HFFc6 (cell line): ENCODE measurements at places on chromosomes 3 and 15. TPM values are rescaled to one million over a fixed set of nuclear protein-coding genes. Genes with fewer than 3 reads are reported as not detected.

DNA sequence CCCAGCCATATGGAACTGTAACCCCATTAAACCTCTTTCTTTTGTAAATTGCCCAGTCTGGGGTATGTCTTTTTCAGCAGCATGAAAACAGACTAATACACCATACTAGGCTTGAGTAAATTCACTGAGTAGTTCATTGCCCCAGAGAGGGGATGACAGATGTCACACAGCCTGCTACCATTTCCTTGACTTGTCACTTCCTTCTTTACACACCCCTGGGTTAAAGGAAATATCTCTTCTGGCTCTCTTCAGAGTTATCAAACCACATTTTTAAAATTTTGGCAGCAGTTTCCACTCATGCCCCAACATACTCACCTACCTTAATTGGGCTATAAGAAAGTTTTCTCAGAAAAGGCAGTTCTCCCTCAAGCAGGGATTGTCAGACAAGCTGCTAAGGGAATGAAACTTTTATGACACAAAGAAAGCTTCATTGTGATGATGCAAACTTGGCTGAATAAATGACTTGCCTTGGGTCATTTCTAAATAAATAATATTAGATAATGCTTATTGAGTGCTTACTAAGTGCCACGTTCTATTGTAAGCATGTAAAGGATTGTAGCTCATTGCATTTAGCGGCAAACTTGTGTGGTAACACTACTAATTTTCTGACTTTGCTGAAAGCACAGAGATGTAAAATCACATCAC is 68.0 kb upstream of the RBMS3 start:
- H3K27ac ChIP-seq: no peak overlapping the region
- H3K4me3 ChIP-seq: no peak overlapping the region
- H3K27me3 ChIP-seq: no peaks in the 10 kb centered on the region; the same call in 1 of the 2 replicates
- no peaks in the 10 kb centered on the region for H3K36me3 ChIP-seq
- peak; percentile 10 for DNase-seq
- H3K4me1 ChIP-seq: peaks cover 35% of the 10 kb centered on the region

- peaks cover 45% of the 10 kb centered on the region for H3K4me1 ChIP-seq
- DNase-seq: peak; percentile 70
- peaks cover 1% of the 10 kb centered on the region; the same call in 1 of the 2 replicates for H3K27me3 ChIP-seq
- H3K4me3 ChIP-seq: peak overlapping the region; percentile 91
These were observed 417.8 kb upstream of the TPM1 start for GRCh38 chr15:62624547-62625378.

DNA sequence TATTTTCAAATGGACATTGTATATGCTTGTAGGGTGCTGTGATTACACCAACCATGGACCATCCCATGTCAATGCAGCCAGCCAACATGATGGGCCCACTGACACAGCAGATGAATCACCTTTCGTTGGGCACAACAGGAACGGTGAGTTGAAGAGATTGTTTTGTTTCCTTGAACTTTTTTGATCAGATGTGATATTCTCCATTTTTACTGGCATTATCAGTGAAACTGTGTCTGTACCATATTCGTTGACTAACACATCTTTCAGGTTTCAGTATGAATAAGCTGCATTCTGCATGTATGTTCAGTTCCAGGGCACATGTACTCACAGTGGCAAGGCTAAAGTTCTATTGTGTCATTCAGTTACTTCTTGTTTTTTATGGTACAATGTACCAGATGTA is 655.2 kb downstream of the RBMS3 start:
- no peak overlapping the region for H3K4me3 ChIP-seq
- H3K36me3 ChIP-seq: peaks cover 10% of the 10 kb centered on the region
- H3K27ac ChIP-seq: no peak overlapping the region

DNA sequence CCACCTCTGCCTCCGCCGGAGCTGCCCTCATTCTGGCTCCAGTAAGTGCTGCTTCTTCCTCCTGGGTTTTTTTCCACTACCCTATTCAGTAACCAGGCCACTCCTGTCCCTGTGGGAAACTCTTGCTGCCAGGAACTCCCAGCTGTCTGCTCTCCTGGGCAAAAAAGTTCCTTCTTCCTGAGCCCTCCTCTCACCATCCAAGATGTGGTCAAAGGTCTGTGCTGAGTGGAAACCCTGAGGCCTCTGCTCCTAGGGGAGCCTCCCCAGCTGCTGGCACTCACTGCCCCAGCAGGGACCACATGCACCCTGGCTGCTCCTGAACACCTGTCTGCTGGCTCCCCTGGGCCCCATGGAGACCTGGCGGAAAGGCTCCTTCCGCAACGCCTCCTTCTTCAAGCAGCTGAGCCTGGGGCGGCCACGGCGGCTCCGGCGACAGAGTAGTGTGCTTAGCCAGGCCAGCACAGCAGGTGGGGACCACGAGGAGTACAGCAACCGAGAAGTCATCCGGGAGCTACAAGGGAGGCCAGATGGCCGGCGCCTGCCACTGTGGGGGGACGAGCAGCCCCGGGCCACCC is 454 bp downstream of the C15orf62 start:
- peaks cover 5% of the 10 kb centered on the region; the same call in 1 of the 2 replicates for H3K36me3 ChIP-seq
- H3K4me3 ChIP-seq: no peak overlapping the region
- no peak for DNase-seq
- peaks cover 31% of the 10 kb centered on the region for H3K4me1 ChIP-seq
- peaks cover 2% of the 10 kb centered on the region for H3K27me3 ChIP-seq

GRCh38 chr15:78651007-78651406 is 10.0 kb upstream of the CHRNB4 start:
- H3K4me3 ChIP-seq: no peak overlapping the region
- H3K36me3 ChIP-seq: no peaks in the 10 kb centered on the region
- no peak for DNase-seq
- no peaks in the 10 kb centered on the region for H3K4me1 ChIP-seq
- H3K27me3 ChIP-seq: peaks cover 26% of the 10 kb centered on the region

GRCh38 chr3:33786565-33787327 is 11.7 kb upstream of the PDCD6IP start:
- H3K36me3 ChIP-seq: no peaks in the 10 kb centered on the region
- H3K4me1 ChIP-seq: peaks cover 20% of the 10 kb centered on the region
- no peak overlapping the region for H3K27ac ChIP-seq
- DNase-seq: no peak
- H3K27me3 ChIP-seq: no peaks in the 10 kb centered on the region

GRCh38 chr15:81087066-81087465 is 47.0 kb upstream of the CFAP161 start:
- H3K4me1 ChIP-seq: peaks cover 30% of the 10 kb centered on the region
- H3K4me3 ChIP-seq: no peak overlapping the region
- H3K27me3 ChIP-seq: no peaks in the 10 kb centered on the region
- no peak overlapping the region for H3K27ac ChIP-seq
- peak; percentile 5 for DNase-seq

DNA sequence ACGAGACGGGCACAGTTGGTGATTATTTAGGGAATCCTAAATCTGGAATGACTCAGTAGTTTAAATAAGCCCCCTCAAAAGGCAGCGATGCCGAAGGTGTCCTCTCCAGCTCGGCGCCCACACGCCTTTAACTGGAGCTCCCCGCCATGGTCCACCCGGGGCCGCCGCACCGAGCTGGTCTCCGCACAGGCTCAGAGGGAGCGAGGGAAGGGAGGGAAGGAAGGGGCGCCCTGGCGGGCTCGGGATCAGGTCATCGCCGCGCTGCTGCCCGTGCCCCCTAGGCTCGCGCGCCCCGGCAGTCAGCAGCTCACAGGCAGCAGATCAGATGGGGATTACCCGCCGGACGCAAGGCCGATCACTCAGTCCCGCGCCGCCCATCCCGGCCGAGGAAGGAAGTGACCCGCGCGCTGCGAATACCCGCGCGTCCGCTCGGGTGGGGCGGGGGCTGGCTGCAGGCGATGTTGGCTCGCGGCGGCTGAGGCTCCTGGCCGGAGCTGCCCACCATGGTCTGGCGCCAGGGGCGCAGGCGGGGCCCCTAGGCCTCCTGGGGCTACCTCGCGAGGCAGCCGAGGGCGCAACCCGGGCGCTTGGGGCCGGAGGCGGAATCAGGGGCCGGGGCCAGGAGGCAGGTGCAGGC is 318.0 kb downstream of the FGF12 start:
- no peak overlapping the region for H3K27ac ChIP-seq
- peak overlapping the region; percentile 36; the same call in 1 of the 2 replicates for H3K4me3 ChIP-seq
- no peak for DNase-seq
- H3K27me3 ChIP-seq: peaks cover 11% of the 10 kb centered on the region; the same call in 1 of the 2 replicates
- H3K4me1 ChIP-seq: no peaks in the 10 kb centered on the region

PLA2G4D gene
- not detected in 3 replicates for total RNA-seq

CAPN3 gene
- 1.00 to 1.8 TPM (median 1.4 TPM) in 3 replicates for total RNA-seq

CP gene
- not detected in 3 replicates for total RNA-seq

GRCh38 chr3:14514323-14514720 is 25.8 kb downstream of the GRIP2 start:
- H3K36me3 ChIP-seq: no peaks in the 10 kb centered on the region
- DNase-seq: no peak
- peaks cover 34% of the 10 kb centered on the region for H3K27me3 ChIP-seq
- no peak overlapping the region for H3K4me3 ChIP-seq
- no peaks in the 10 kb centered on the region for H3K4me1 ChIP-seq

OR5K2 gene
- total RNA-seq: not detected in 3 replicates

USP8 gene
- total RNA-seq: 48.1 to 65.2 TPM (median 48.3 TPM) in 3 replicates

- peak; percentile 35 for DNase-seq
- H3K4me1 ChIP-seq: peaks cover 10% of the 10 kb centered on the region
- H3K27me3 ChIP-seq: peaks cover 15% of the 10 kb centered on the region
- H3K36me3 ChIP-seq: no peaks in the 10 kb centered on the region
- peak overlapping the region; percentile 84 for H3K27ac ChIP-seq
- H3K4me3 ChIP-seq: peak overlapping the region; percentile 93
These were observed 28.8 kb upstream of the HDAC11 start for GRCh38 chr3:13451301-13451673.

DNA sequence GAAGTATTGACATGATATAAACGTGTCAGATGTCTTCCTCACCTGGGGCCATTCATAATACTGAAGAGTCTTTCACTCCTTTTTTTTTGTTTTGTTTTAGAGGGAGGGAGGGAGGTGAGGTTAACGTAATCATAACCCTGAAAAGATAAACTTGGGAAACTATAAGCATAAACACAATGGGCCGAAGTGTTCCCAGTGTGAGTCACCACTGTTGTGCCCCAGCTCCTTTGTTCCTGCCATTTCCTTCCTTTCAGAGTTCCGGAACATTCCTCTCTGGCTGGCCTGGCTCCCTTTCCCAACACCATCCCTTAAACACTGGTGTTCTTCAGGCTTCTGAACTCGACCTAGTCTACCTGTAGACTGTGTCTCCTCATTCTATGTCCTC is 18.6 kb downstream of the PLD1 start:
- peaks cover 4% of the 10 kb centered on the region; the same call in 1 of the 2 replicates for H3K36me3 ChIP-seq
- no peak for DNase-seq
- no peaks in the 10 kb centered on the region; the same call in 1 of the 2 replicates for H3K27me3 ChIP-seq

APEH gene
- 98.5 to 109 TPM (median 108 TPM) in 3 replicates for total RNA-seq

UMPS gene
- total RNA-seq: 27.5 to 39.6 TPM (median 31.5 TPM) in 3 replicates

- H3K36me3 ChIP-seq: peaks cover 26% of the 10 kb centered on the region
- no peak overlapping the region for H3K4me3 ChIP-seq
- H3K27me3 ChIP-seq: no peaks in the 10 kb centered on the region; the same call in 1 of the 2 replicates
- H3K27ac ChIP-seq: peak overlapping the region; percentile 47
- DNase-seq: peak; percentile 42
These were observed 139.6 kb downstream of the RBPMS2 start for GRCh38 chr15:64635499-64636495.

DNA sequence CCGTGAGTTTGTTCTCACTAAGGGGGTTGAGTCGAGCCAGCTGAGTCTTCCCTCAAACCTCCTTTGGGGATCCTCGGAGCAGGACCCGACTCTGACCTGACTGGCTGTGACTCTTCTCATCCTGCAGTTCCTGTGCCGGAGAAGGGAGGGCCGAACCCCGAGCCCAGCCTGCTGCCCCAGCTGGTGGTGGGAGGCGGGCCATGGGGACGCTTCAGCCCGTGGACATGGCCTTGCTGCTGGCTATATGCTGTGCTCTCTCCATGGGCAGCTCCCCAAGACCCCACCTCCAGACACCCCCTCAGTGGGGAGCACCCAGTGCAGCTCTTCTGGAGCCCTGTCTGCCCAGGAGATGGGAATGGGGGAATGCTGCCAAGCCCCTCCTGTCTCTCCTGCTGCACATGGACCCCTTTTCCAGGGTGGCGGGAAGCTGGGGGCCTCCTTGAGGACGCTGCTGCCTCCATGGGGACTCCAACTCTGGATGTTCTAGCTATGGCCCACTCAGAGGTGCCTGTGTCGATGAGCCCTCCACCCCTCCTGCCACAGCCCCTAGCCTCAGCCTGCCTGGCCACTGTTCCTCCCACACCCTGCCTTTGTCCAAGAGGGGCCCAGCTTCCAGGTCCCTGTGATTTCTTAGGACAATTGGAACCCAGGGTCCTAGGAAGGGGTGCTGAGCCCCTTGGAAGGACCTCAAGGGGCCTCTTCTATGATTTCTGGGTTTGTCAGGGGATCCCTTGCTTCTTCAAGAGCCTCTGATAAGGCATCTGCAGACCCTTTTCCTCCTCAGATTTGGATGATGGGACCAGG is 12.8 kb downstream of the C15orf39 start:
- no peak overlapping the region for H3K27ac ChIP-seq
- no peaks in the 10 kb centered on the region for H3K4me1 ChIP-seq
- peaks cover 6% of the 10 kb centered on the region for H3K27me3 ChIP-seq
- no peaks in the 10 kb centered on the region for H3K36me3 ChIP-seq
- no peak overlapping the region for H3K4me3 ChIP-seq

- H3K36me3 ChIP-seq: peaks cover 42% of the 10 kb centered on the region
- H3K4me1 ChIP-seq: peaks cover 46% of the 10 kb centered on the region
- H3K4me3 ChIP-seq: peak overlapping the region; percentile 94
- no peak for DNase-seq
- no peaks in the 10 kb centered on the region; the same call in 1 of the 2 replicates for H3K27me3 ChIP-seq
These were observed 498 bp downstream of the PDE12 start for GRCh38 chr3:57556459-57557084.

DNA sequence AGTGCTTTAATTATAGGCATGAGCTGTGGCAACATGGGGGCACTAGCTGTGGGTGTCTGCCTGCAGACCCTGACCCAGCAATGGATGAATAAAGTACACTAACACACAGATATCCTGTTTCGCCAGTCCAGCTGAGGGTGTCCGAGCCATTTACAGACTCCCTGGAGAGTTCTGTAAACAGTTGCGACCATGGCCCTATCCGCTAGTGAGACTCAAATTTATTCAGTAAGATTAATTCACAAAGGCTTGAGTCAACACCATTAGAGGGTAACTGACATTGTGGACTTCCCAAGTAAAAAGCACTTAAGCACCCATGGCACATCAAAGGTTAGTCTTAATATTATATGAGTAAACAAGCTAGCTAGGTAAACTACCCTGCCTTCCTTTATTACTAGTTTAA is 161.6 kb downstream of the TBL1XR1 start:
- peaks cover 50% of the 10 kb centered on the region for H3K36me3 ChIP-seq
- peaks cover 1% of the 10 kb centered on the region; the same call in 1 of the 2 replicates for H3K27me3 ChIP-seq
- peaks cover 23% of the 10 kb centered on the region for H3K4me1 ChIP-seq
- no peak overlapping the region for H3K4me3 ChIP-seq
- DNase-seq: no peak

SPINT1 gene
- 0.34 and 0.51 TPM in 2 replicates for total RNA-seq

LRRIQ4 gene
- not detected in 3 replicates for total RNA-seq

- H3K36me3 ChIP-seq: no peaks in the 10 kb centered on the region
- peaks cover 18% of the 10 kb centered on the region for H3K4me1 ChIP-seq
- no peak overlapping the region for H3K27ac ChIP-seq
These were observed 18.2 kb upstream of the HCN4 start for GRCh38 chr15:73386886-73387506.

- H3K4me3 ChIP-seq: no peak overlapping the region
- no peaks in the 10 kb centered on the region for H3K36me3 ChIP-seq
- H3K4me1 ChIP-seq: no peaks in the 10 kb centered on the region
- H3K27me3 ChIP-seq: peaks cover 3% of the 10 kb centered on the region; the same call in 1 of the 2 replicates
- no peak for DNase-seq
These were observed 44.1 kb downstream of the LRIG1 start for GRCh38 chr3:66456711-66457173.

- peak within 1 kb of the TSS; percentile 95 for H3K4me3 ChIP-seq
- DNase-seq: peak; percentile 89
- H3K27me3 ChIP-seq: no peaks in the 10 kb centered on the region; the same call in 1 of the 2 replicates
- peaks cover 25% of the 10 kb centered on the region for H3K4me1 ChIP-seq
These were observed at the start of gene HSPBAP1 for GRCh38 chr3:122793568-122794416. Gene HSPBAP1 (minus strand): TSS chr3:122793831. CDS start chr3:122793680, 151 bp downstream.
